Dermis blood vessel endothelial cell (primary cell): ENCODE measurements at places on chromosomes 2 and 18.

DNA sequence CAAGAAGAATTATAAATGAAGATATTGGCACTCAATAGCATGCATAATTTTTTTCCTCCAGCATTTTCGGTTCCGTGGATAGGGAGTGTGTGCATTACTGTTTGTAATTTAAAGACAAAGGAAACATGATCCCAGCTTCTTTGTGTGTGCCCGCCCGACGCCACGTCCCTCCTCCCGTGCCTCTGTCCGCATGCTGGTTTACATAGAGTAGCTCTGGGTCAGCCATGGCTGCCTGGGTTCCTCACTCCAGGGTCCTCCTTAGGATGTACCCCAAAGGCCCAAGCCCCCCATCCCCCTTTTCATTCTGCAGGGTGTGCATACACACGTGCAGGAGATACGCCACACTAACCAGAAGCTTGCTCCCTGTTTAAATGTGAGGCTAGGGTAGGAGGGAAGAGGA, 214.7 kb downstream of the KLHL29 start:
- no peak for DNase-seq

DNA sequence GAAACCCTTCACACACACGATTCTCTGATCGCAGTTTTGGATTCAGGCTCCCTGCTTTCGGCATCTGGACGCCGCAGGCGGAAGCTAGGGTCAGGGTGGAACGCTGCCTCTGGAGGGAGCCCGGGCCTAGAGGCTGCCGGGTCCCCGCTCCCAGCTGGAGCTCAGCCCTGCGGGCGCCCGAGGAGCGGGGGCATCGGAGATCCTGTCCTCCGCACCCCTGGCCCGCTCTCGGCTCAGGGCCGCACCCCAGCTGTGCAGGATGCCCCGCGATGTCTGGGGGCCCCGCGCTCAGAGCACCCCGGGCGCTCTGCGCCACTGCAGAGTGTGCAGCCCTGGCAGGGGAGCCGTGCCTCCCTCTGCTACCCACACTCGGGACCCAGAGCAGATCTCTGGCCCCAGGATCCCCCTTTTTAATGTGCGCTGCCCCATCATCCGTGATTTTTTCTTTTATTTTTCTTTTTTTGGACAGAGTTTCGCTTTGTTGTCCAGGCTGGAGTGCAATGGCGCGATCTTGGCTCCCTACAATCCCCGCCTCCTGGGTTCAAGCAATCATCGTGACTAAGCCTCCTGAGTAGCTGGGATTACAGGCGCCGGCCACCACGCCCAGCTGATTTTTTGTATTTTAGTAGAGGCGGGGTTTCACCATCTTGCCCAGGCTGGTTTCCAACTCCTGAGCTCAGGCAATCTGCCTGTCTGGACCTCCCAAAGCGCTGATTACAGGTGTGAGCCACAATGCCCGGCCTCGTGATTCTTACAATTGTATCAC, 54.8 kb upstream of the TUBA3E start:
- DNase-seq: no peak

- peak; percentile 19 for DNase-seq
These were observed 15.5 kb downstream of the FOSL2 start for GRCh38 chr2:28407976-28408690.

GRCh38 chr2:181456660-181457120, 496 bp upstream of the ITGA4 start:
- no peak for DNase-seq

DNA sequence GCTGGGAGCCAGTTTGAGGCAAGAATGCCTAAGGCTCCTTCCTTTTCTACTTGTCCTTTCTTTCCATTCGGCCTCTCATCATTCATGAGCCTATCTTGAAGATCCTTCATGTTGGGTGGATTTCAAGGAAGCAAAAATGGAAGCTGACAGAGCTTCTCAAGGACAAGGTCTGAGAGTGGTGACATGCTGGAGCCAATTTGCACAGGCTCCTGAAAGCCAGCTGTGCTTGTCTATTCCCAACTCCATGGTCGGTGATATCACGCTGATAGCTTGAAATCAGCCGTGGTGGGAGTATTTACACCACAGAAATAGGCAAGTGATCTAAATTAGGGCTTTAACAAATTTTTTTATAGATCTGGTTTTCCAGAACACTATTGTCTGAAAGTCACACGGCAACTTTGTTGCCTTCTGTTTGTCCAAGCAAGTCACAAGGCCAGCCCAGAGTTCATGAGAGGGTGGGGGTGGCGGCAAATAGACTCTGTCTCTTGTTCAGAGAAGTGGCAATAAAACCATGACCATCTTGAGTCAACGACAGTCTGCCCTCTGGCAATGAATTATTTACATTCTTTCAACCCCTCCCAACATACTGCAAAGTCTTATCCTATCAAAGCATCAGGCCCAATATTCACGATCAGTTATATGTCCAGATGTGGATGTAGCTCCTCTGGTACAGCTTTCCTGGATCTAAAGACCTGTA, 49.9 kb upstream of the SLC35F5 start:
- no peak for DNase-seq

- DNase-seq: no peak
These were observed 143.0 kb downstream of the AQP4 start for GRCh38 chr18:26722565-26722931.

DNA sequence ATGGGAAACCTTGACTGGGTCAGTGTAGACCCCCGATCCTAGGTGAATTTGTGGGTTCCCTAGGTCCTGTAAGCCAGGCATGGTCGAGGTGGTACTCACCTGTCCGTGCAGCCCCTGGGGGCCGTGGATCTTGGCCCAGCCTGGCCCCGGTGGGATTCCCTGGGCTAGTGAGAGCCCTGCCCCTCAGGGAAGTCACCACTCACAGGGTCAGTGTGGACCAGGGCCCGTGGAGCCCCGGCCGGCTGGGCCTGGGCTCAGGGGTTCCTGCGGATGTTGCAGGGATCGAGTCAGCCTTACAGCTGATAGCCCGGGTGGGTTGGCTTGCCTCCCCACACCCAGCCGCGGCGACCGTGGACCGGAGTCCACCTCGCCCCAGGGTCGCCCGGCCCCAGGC, 528 bp downstream of the ATG9A start:
- no peak for DNase-seq

DNA sequence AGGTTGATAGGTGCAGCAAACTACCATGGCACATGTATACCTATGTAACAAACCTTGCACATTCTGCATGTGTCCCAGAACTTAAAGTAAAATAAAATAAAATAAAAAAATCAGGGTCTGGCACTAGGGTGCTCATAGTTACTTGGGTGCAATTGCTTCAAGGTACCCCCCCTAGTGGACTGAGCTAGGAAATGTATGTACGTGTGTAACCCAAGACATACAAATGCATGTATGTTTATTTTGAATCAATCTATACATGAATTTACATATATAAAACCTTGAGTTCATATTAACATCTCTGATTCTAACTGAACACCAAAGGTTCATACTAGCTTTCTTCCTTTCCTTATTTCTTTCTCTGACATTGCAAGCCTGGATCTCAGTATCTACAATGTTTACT, 51.5 kb downstream of the USP37 start:
- peak; percentile 55 for DNase-seq

DNA sequence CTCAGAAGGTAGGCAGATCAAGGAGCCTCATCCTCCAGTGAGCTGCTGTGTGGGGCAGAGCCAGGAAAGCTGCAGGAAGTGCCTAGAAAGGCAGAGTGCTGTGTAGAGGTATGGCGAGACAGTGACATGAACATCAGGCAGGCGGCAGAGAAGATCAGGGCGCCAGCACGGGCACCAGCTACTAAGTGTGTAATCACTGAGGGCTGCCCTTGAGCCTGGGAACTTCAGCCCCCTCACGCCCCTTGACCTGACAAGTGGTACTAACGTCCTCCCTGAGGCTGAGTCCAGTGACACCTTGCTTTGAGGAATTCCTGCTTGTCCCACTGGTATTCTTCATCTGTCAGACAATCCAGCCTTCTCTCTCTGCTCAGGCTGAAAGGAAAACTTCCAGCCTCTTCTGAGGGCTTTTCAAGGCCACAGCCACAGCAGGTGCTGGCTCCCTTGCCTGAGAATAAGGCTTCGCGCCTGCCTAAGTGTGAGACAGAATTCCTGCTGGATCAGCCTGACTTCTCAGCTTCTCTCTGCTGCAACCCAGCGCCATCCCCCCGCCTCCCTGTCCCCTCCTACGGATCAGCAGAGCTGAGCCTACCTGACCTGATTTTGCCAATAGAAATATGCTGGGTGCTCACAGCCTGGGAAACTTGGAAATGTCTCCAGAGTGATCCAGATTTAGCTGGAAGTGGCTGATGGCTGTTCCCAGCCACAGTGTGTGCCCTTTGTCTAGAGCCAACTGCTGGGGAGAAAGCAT, 148.0 kb downstream of the SMAD7 start:
- DNase-seq: no peak

DNA sequence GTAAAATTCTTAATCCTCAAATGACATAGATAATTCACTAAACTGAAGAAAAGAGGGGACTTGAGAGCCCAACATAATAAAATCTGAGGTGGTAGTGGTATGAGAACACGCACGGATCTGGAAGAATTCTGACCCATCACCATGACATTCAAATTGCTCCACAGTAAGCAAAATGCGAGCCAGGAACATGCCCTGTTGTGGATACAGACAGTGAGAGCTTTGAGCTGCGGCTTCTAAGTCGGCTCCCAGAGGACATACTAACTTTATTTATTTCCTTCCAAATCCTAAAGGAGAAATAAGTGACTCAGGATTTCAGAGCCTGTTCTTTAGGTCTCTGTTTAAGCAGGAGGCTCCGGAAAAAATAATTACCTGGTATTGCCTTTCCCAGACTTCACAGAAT, 143.4 kb upstream of the SMAD7 start:
- no peak for DNase-seq

DNA sequence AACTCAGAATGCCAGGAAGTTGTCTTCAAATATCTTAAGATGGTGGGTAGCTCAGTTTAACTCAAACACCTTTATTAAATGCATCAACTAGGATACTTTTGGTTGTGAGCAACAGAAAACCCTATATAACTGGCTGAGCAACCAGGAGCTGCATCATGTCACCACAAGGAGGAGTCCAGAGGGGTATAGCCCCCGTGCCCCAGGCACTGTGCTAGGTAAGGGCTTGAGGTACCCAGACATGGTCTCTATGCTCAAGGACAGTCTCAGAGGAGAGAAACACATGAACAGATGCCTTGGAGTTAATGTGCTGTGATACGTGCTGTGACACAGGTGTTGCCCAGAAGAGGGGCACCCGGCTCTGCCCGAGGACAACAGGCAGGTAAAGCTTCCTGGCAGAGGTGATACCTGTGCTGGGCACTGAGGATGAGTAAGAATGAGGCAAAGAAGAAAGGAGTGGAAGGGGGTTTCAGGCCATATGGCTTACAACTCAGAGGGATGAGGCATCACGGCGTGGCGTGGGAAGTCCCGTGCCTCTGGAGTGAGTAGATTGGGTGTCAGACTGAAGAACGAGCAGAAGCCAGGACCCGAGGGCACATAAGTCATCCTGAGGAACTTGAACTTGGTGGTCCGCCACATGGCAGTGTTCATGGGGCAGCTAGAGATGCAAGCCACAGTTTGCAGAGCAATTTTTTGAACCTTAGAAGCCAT, 32.0 kb upstream of the CAB39 start:
- DNase-seq: no peak

GRCh38 chr2:120290737-120291136, 38.1 kb downstream of the RALB start:
- no peak for DNase-seq

DNA sequence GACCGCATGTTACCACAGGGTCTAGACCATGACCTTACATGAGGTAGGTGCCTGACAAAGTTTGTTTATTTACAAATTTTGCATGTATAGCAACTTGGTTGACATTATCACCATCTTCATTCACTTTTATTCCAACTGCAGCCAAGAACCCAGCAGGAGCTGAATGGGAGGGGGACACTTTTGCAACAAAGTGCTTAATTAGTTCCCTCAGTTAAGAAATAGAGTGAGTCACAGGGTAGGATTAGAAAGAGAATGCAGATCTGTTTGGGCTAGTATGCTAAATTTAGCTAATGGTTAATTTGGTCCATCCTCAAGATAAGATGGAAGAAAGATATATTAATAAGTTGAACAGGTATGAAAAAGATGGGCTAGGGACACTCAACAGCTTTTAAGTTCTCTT, 678.9 kb downstream of the ARHGAP15 start:
- DNase-seq: no peak

- DNase-seq: no peak
These were observed 105.3 kb upstream of the FZD7 start for GRCh38 chr2:201928363-201928762.

DNA sequence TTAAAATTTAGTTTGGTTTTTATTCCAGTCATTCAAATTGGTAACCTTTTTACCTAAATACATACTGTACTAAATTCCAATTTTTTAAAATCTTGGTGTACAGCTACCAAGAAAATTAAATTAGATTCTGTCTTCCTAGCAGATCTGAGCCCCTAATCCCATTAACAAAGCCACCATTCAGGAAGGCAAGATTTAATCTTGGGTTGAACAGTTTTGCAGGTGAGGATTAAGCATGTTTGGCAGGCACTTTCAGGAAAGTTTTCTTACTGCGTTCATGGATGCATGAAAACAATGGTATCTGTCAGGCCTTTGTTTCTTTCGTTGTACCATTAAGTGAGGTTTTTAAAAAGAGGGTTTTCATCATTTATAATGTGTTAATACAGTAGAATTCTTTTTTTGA, 32.8 kb downstream of the ITPRID2 start:
- DNase-seq: peak; percentile 22

- DNase-seq: peak; percentile 70
These were observed 3.9 kb upstream of the PRELID3A start for GRCh38 chr18:12403601-12404506.

DNA sequence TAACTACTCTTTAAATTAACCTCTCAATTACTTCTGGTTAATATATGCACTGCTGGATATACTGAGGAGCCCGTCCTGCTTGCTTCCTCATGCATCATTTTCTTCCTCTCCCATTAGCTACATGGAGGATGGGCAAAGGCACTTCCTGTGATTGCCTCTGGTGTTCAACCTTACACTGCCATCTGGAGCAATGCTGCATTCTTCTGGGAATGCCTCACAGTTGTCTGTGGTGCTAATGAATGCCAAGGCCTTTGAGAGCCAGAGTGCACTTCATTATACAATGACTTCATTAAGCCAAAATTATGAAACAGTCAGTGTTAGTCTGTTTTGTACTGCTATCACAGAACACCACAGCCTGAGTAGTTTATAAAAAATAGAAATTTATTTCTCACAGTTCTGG, 134.8 kb upstream of the DOCK10 start:
- DNase-seq: no peak

GRCh38 chr2:20229322-20230113, 4.6 kb upstream of the SDC1 start:
- DNase-seq: no peak

GRCh38 chr18:2662990-2663389, 7.5 kb downstream of the SMCHD1 start:
- no peak for DNase-seq

GRCh38 chr2:132760405-132760804, 90.4 kb upstream of the LYPD1 start:
- DNase-seq: no peak

- no peak for DNase-seq
These were observed 77.8 kb downstream of the ANTXR1 start for GRCh38 chr2:69090820-69091219.
